Amniotic epithelial cell (primary cell): ENCODE measurements at places on chromosomes 3 and 15.

DNA sequence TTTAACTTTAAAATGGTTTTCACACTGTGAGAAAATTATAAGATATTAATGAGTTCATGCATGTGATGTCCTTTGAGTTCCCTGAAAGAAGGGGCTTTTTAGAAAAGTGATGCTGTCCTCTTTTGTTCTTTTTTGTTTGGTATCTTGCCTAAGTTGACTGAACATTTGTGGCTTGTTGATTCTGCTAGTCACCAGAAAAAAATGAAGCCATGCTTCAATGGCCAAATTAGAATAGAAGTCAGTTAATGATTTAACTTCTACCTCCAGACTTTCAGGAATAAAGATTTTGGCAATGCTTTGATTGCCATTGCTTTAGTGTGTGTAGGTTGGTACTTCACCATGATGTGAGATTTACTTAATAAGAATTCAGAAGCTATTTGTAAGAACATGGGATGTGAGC is 260.6 kb upstream of the NECTIN3 start:
- no peak for DNase-seq

DNA sequence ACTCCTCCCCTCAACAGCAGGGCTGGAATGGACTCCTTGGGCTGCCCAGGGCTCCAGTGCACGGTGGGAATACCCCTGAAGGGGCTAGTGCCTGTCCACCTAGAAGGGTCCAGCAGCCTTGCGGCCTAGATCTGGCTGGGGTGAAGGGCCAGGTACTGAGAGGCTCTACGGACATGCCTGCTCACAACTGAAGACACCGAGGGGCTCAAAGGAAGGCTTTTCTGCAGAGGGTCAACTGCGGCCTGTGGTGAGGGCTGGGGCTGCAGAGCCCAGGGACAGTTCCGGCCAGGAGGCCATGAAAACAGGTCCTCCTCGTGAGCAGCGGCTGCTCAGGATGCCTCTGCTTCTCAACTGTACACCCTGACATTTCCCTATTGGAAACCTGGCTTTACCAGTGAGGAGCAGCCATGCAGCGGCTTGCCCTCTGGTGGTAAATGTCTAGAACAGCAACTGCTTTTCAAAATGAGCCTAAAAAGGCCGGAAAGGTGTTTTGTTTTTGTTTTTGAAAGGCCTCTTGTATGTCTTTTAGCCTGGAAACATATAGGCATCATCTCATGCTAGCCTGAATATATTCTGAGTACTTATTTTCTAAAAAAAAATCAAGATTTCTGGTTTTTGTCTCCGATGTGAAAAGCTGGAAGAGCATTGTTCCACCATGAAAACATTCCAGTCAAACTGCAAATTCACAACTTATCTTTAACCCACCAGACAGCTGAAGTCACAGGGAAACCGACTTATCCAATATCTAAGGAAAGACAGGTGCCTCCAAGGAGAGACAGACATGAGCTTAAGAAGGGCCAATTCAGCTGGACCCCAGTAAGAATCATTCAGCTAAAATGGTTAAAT is 163.4 kb downstream of the KLF13 start:
- peak; percentile 49 for DNase-seq

- no peak for DNase-seq
Measured at GRCh38 chr3:134883697-134884385, 88.8 kb downstream of the EPHB1 start.

GRCh38 chr15:38941399-38941953 is 376.9 kb upstream of the RASGRP1 start:
- peak; percentile 49 for DNase-seq

DNA sequence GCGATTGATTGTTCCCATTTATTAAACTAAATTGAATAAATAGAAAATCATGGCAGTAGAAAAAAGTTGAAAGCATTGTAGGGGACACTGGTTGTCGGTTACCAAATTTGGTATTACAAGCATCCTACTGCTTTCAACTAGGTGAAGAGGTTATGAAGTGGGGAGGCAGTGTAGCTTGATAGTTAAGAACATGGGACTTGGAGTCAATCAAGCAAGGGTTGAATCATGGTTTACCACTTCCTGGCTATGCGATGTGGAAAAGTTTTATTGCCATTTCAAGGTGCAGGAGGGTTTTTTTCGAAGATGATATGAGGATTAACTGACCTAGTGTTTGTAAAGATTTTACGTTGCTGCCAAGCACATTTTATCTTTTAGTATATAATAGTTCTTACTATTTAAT is 318.2 kb upstream of the KCNH8 start:
- DNase-seq = no peak

- DNase-seq = peak; percentile 69
Measured at GRCh38 chr15:52657338-52657737, 21.9 kb downstream of the ATOSA start.

DNA sequence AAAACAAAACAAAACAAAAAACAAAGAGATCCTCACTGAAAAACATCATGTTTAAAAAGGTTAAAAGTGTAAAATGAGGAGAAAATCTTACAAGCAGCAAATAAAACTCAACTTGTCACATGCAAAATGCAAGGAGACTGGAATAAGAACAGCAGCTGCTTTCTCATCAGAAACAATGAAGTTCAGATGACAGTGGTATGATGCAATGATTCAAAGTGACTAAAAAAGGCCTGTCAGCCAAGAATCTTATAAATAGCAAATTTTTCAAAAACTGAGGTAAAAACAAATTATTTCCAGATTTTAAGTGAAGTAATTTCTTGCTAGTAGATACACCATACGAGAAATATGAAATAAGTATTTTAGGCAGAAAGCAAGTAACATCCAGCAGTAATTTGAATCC is 68.6 kb upstream of the EPHA3 start:
- DNase-seq = no peak

DNA sequence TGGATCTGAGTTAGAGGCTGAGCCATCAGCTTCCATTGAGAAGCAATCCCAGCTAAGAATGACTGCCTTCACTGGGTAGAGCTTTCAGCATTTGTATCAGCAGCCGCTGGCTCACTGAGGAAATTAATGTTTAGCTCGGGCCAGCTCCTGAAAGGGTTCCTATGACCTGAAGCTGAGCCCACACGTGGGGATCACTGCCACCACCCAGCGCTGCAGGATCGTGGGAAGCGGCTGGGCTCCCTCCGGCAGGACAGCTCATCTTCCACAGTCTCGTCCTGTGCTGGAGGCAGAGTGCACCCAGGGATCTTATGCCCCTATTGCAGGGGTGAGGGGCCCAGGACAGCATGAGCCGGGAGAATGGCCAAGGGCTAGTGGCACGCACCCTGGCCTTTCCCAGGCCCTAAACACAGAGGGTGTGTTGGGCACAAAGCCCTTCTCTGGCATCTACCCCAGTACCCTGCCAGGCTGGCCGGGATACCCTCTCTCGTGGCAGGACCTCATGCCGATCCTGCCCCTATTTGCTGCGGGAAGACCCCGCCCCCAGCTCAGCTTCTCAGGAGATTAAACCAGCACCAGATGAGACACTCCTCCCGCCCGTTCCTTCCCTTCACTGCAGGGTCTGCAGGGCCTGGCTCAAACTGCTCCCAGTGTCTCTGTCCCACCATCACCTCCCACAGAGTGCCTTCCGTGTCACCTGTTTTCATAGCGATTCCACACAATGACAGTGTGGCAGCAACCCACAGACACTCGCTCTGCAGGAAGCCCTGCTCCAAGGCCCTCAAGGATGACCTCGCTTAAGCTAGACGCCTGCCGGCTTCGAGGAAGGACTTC is 28.5 kb downstream of the KLHL25 start:
- no peak for DNase-seq

DNA sequence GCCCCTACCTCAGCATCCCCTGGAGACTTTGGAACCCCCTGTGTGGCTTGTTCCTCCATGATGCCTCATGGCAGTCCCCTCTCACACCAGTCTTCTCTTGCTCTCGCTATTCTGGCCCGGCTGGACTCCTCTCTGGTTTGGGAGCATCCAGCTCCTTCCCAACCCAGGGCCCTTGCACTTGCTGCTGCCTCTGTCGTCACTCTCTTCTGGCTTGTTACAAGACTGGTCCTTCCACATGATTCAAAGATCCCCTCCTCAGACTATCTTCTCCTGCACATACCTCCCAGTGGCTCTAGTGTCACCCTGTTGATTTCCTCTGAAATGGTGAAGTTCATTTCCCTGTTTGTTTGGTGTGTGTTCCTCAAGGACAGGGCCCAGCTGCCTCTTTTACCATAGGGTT is 6.5 kb upstream of the GNAI2 start:
- DNase-seq = no peak

DNA sequence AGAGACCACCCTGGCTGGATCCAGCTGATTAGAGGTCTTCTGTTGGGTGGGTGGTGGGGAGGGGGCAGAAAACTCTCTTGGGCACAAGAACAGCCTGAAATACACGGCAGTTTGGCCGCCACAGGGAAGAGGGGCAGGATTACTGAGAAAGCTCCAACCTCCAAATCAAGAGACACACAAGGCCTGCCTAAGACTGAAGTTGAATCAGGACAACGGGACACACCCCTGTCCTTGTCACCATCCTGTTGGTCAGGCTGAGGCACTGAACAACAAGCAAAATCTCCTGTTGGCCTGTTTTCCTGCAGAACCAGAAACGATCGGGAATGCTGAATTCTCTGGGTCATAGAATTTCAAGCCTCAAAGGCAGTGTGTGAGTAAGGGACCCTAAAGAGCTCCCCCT is 247.8 kb downstream of the FAM43A start:
- DNase-seq = no peak

DNA sequence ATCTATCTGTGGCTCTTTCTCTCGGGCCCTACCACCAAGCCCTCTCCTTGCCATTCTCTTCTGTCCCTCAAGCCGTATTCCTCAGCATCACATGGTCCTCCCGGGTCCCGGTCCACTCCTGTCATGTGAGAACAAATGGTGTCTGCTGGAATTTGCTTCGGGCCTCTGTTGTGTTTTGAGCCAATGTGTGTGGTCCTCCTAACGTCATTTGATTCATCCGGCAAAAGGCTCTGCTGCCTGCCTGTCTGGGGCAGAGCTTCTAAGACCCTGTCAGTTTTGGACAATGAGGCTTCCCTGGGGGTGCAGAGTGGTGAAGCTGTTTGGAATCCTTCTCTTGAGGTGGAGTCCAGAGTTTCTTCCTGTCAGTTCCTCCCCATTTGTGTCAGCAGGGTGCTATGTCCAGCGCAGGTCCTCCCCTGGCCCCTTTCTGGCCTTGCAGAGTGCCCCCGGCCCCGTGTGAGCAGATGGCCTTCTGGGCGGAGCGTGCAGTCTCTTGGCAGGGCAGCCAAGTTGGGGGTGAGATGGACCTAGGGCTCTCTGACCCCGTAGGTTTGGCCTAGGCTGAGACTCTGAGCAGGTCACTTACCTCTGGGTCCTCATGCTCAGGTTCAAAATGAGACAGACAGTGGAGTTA is 93.6 kb downstream of the APBA2 start:
- no peak for DNase-seq

DNA sequence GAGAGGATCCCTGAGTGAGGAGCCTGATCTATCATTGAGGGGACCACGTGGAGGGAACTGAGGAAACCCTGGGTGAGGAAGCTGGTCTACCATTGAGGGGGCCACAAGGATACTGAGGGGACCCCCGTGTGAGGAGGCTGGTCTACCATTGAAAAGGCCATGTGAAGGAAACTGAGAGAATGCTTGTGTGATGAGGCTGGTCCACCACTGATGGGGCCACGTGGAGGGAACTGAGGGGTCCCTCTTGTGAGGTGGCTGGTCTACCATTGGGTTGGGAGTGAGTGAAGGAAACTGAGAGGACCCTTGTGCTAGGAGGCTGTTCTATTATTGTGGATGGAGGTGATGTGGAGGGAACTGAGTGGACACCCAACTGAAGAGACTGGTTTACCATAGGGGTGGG is 161.3 kb downstream of the FBLN2 start:
- DNase-seq = no peak

- DNase-seq = no peak
Measured at GRCh38 chr3:147368561-147369221, 37.7 kb downstream of the ZIC4 start.

- no peak for DNase-seq
Measured at GRCh38 chr3:156604642-156605144, 49.8 kb upstream of the SSR3 start.

DNA sequence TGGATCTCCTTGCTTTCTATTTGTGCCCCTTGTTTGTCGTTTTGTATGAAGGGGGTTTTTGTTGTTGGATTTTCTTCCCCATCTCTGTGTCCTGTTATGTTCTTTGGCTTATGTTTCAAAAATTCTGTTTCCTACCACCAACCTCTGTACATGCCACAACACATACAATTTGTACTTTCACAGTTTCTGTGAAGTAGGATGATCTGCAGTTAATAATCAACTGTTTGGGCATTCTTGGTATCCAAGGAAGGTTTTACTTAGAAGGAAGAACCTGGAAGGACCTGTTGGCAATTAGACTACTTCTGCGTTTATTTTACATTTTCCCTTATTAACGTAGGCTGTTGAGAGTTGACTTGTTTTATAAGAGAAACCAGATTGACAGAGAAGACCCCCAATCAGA is 8.3 kb downstream of the SETD5 start:
- no peak for DNase-seq

GRCh38 chr3:155331078-155331477 is 37.6 kb upstream of the STRIT1 start:
- DNase-seq = no peak

GRCh38 chr3:118628704-118629341 is 405.8 kb downstream of the IGSF11 start:
- peak; percentile 13 for DNase-seq

- DNase-seq = no peak
Measured at GRCh38 chr3:61701011-61701410, 139.6 kb downstream of the PTPRG start.

DNA sequence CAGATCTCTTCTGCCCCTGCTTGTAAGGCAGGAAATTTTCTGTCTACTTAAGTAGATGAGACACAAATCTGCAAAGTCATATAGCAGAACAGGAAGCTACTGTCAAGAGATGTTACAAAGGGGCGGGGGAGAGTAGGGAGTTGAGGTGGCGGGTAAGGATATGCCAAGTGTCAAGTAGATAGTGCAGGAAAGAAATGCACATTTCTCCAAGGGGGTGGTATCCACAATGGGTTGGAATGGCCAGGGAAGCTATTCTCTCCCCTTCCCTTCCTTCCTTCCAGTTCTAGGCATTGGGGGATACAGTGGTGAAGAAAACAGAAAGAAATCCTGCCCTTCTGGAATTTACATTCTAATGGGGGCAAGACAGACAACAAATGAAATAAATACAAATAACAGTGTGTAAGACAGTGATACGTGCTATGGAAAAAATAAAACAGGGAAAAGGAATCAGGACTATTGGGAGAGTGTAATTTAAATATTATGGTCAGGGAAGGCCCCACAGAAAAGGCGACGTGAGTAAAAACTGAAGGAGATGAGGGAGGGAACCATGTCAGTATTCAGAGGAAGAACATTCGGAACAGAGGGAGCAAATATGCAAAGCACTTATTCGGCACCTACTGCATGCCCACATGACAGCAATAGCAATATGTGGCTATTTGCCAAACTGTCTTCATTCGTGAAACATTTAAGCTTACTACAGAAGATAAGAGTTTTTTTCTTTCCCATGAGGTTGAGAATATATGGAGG is 42.8 kb upstream of the RNU6-1 start:
- DNase-seq = peak; percentile 58

GRCh38 chr3:25665315-25666280 is 891 bp upstream of the TOP2B start:
- peak; percentile 74 for DNase-seq

DNA sequence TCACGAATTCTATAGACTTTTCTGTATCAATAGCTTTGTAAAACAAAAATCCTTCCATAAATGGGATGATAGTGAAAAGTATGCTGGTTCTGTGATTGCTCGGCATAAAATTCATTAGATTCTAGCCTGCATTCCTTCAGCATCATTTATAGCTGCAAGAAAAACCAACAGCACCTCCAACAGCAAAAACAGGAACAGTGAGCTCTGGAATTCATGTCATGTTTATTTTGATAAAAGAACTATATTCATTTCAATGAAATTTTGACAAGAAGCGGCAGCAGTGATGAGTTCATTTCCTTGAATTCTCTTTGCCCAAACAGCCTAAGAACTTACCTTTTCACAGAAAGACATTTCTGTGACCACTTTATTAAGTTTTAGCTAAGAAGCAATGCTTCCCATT is 515.2 kb upstream of the CCDC54 start:
- peak; percentile 59 for DNase-seq
